ENCODE measurements at places on chromosomes 3 and 15. TPM values are rescaled to one million over a fixed set of nuclear protein-coding genes. Genes with fewer than 3 reads are reported as not detected.
A peak's percentile ranks its signal among the peaks of the same experiment; 100 is the strongest.

GRCh38 chr15:64361259-64361658 is 5.3 kb upstream of the CSNK1G1 start:
- no peak for DNase-seq

- DNase-seq: no peak
Observed at GRCh38 chr3:173340626-173341025, 56.9 kb upstream of the NLGN1 start.

GRCh38 chr3:16494814-16495431 is 18.6 kb downstream of the RFTN1 start:
- no peak for DNase-seq

DNA sequence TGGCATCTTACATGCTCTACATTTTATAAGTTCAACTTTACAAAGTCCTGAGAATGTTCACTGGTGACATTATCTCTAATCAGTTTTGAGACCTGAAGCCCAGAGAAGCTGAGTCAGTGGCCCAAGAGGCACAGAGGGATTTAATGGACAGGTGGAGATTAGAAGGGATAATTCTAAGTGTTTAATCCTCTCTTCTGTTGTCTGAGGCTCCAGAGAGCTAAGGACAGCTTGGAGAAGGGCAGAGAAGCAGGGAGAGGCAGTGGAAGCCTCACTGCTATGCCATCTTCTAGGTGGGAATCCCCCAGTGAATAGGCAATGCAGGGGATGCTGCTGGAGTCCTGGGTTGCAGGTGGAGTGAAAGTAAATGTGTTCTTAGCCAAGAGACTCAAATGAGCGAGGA is 369.4 kb upstream of the SLCO3A1 start:
- DNase-seq: no peak

DNA sequence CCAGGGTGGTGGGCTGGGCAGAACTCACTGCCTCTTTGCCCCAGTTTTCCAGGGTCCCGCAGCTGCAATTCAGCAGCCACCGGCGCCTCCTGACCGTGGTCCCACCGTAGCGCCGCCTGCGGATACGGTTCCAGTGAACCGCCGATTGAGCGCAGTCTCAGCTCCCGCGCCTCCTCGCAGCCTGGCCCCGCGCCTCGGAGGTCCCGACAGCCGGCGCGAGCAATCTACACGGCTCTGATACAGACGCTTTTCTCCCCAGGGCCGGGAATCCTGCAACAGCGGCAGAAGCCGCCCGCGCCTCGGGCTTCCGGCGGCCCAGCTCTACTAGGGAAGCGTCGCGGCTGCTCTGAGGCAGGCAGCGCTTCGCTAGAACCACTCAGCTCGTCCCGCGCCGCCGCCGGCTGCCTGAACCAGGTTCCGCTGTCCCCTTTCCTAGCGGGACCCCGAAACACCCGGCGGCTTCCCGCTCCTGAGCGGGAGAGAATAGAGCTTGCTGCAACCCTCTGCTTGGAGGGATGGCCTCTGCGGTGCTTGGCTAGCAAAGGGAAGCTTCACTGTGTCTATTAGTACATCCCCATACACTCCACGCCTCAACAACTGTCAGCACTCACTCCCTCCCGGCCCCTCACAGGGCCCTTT is 3.1 kb downstream of the FOXL2NB start:
- no peak for DNase-seq

GRCh38 chr3:16066975-16067374 is 107.5 kb upstream of the GALNT15 start:
- no peak for DNase-seq

DNA sequence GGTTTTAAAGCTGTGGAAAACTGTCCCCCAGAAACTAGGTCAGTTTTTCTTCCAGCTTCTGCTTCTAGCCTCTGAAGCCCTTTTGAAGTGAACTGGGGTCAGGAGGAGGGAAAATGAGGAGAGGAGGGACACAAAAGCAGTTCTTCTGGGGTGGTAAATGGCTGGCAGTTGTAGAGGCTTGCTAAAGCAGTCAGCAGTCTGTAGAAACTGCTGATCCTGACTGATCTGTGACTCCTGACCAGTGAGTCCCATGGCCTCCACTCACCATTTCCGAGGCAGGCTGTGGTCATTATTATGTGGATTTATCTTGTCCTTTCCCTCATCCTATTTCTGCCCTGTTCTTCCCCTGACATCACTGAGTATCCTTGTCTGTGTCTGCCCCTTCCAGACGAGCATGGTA is 276.4 kb upstream of the ROPN1 start:
- no peak for DNase-seq

- no peak for DNase-seq
Observed at GRCh38 chr15:55743729-55744655, 1.0 kb upstream of the PRTG start.

DNA sequence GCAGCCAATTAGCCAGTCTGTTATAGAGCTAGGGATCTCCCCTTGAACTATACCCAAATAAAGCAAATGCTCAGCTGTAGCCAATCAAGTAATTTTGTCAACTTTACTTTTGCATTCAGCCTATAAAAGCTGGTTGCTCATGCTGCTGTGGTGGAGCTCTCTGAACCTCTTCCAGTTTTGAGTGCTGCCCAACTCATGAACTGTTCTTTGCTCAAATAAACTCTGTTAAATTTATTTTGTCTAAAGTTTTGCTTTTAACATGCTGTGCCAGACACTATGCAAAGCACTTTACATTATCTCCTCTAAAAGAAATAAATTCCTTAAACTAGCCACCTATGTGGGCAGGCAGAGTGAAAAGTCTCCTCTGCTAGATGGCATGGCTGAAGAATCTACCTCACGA is 51.6 kb upstream of the PXYLP1 start:
- DNase-seq: no peak

- no peak for DNase-seq
Observed at GRCh38 chr3:155179966-155180757, 100.0 kb downstream of the MME start.

DNA sequence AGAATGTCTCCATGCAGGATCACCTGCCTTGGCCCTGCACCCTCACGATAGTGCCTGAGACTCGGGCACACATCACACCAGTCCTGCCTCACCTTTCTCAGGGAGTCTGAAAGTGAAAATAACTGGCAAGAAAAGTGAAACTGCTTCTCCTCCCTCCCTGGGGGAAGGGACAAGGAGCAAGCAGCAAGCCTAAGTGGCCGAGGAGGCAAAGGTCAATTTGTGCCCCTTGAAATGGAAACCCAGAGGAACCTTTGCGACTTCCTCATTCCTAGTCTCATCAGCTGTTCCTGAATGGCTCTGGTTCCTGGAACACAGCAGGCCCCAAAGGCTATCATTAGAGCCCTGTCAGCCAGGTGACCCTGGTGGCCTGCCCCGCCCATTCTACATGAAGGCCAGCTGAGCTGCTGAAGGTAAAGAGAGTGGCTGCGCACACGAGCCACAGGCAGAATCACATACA is 28.0 kb upstream of the SLCO2A1 start:
- DNase-seq: no peak

GRCh38 chr3:190548031-190548656 is 34.3 kb downstream of the IL1RAP start:
- DNase-seq: no peak

- no peak for DNase-seq
Observed at GRCh38 chr3:140540262-140540661, 137.6 kb upstream of the TRIM42 start.

DNA sequence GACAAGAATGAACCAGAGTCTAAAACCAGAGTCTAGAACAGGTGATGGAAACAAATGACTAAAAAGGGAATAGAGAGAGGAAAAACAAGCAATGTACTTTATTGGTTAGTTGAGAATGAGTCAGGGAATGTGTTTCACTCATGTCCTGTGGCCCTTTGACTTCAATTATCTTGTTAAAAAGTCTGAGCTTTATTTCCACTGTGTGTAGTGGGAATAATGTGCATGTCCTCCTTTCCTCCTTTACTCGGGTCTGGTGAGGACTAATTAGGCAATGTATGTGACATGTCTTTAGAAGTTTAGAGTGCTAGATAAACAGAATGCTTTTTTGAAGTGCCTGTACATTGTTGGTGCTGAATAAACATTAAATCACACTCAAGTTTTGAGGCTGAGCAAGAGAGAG is 21.3 kb downstream of the LSAMP start:
- DNase-seq: no peak

DNA sequence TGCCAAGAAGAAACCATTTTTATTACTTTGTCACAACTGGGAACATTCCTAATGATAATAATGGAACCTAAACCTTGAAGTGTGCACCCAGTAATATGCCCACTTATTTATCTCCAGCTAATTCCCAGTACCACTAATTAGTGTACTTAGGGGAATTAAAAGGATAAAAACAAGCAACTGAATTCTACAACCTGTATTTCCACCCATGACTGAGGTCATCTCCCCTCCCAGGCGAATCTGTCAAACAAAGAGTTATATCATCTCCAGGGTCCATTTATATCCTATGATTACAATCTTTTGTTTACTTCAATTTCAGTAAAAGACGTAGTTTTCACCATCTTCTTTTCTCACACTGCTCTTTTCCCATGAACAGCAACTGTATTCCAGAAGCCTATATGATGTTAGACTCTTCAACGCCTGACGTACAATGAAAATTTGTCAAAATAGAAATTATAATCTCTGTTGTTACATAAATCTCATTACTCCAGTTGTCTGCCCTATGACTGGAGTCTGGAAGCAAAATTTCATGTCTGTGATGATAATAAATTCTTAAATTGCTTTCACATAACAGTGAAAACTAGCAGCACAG is 177.6 kb downstream of the GOLIM4 start:
- no peak for DNase-seq

DNA sequence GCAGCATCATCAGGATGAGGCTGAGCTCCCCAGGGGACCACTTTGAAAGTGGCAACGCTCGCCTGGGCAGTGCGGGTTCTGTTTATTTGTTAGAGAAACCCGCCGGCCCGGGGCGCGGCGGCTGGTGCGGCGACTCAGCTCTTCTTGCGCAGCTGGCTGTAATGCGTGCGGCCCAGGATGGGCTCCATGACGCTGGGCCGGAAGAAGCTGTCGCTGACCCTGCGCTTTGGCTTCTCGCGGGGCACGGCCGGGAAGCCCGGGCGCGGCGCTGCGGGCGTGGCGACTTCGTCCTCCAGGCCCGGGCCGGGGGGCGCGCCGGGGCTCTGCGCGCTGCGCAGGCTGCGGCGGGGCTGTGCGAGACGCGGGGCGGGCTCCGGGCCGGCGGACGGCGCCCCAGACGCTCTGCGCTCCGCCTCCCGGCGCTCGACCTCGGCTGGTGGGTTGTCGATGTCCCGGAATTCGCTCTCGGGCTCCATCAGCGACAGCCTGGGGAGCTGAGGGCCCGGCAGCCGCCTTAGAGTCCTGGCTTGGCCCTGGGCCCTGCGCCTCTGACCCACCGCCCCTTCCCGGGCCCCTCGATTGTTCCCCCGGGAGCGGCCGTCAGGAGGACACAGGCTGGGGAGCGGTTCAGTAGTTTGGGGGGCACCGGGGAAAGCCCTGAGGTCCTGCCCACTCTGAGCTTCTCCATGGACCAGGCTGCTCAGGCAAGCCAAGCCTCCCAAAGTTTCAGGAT is 10.3 kb upstream of the KIF7 start:
- peak; percentile 84 for DNase-seq

DNA sequence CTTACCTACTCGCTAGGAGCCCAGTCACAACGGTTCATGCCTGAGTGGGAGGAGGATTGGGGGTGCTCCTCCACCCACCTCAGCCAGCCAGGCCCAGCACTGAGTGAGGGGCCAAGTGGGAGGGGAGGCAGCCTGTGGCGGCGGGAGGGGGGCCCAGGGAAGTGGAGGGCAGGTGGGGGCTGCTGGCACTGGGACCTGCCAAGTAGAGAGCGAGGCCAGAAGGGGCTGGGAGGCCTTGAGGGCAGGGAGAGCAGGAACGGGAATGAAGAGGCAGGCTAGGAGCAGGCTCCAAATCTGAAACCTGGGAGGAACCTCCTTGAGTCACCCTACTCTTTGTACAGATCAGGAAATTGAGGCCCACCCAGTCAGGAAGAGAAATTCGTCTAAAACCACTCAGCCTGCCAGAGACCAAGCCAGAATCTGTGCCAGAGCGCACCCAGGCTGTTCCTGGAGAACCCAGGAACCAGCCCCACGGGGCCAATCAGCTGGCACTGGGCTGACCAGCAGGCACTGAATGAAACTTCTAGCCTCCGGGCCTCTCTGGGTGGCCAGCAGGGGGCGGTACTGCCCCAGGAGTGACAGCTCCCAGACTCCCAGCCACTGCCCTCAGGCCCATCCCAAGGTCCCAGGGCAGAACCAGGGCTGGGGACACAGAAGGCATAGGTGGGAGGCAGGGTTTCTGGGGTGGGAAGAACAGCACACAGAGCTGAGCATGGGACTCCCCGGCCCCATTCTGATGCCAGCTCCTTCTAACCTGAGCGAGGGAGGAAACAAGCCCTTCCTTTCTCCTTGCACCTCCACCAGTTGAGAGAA is 14.8 kb upstream of the CYP11A1 start:
- peak; percentile 86 for DNase-seq

DNA sequence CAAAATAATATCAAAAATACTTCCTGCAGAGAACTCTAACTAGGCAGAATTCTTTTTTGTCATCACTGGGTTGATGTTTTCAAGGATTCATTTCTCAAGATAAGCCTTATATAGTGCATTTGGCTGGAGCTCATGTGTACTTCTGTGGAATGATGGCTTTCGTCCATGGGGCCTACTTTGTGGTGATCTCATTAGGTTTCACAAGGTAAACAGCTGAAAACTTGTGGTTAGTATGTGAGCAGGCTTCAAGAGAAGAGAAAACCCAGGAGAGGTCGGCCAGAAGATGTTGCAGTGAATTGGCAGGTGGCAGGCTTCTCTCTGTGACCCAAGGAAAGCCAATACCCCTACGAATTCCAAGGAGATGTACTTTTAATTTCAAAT is 121.4 kb upstream of the PHLDB2 start:
- no peak for DNase-seq

DNA sequence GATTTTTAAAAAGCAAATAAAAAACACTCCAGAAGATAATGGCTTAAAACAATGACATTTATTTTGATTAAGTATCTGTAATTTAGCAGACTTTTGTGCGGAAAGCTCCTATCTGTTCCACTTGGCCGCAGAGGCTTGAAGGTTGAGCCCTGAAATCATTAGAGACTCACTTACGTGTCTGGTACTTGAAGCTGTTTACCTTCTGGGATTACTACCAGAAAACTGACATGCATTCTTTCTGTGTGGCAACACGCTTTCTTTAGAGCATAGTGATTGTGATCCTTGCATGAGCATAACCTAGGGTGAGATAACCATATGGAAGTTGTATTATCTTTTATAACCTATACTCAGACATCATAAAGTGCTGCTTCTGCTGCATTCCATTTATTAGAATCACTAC is 298.5 kb downstream of the SI start:
- no peak for DNase-seq

GRCh38 chr15:65651831-65652749 is 30.4 kb downstream of the SLC24A1 start:
- DNase-seq: no peak

ATG3 gene
- total RNA-seq: 44.3 TPM

ATP13A4 gene
- total RNA-seq: 0.29 TPM

NT5DC2 gene
- total RNA-seq: 134 TPM

GOLGA8N gene
- total RNA-seq: 10.9 TPM

WDR93 gene
- total RNA-seq: not detected

SLC28A2 gene
- total RNA-seq: not detected

IMPG2 gene
- 0.35 TPM for total RNA-seq

SCN5A gene
- total RNA-seq: 131 TPM

ASB7 gene
- 7.5 TPM for total RNA-seq

PLEKHO2 gene
- total RNA-seq: 12.6 TPM

AGTR1 gene
- 10.8 TPM for total RNA-seq

GASK1A gene
- total RNA-seq: 2.4 TPM

Data from right cardiac atrium (tissue), 5 donors.